Activated T-cell treated with anti-CD3 and anti-CD28 coated beads for 4 hours (primary cell): ENCODE measurements at places on chromosomes 11 and 22.

DNA sequence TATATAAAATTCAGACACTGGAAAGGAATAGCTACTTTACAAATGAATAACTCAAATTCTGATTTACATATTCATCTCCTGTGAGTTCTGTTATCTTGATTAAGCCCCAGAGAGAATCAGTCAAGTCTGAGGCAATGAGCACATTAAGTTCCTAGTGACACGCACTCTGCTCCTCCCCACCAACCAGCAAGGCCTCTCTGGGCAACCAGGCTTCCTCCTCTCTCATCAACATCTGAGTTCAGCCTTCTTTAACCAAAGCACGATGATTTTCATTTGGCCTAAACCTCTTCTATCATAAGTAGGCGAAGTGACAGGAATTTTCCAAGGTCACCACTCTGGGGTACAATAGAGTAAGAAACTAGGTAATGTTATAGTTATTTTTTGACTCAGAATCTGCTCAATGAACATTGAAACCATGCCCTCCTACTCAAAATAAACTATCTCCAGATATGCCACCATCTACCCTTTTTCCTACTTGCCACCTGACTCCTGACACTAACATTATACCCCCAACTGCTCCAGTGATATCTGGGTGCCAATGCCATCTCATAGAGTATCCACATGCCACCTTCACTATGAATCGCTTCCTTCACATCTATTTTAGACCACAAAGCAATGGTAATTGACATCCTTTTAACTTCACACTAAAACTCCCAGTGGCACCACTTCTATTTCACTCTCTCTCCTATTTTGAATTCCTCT lies 114.8 kb downstream of the FAM76B start:
- DNase-seq: no peak

- no peak for DNase-seq
Measured at GRCh38 chr22:38843657-38844314, at the start of gene NPTXR. NPTXR (minus strand) TSS chr22:38844028.

GRCh38 chr11:131904756-131905155 lies 534.3 kb downstream of the NTM start:
- DNase-seq: no peak

DNA sequence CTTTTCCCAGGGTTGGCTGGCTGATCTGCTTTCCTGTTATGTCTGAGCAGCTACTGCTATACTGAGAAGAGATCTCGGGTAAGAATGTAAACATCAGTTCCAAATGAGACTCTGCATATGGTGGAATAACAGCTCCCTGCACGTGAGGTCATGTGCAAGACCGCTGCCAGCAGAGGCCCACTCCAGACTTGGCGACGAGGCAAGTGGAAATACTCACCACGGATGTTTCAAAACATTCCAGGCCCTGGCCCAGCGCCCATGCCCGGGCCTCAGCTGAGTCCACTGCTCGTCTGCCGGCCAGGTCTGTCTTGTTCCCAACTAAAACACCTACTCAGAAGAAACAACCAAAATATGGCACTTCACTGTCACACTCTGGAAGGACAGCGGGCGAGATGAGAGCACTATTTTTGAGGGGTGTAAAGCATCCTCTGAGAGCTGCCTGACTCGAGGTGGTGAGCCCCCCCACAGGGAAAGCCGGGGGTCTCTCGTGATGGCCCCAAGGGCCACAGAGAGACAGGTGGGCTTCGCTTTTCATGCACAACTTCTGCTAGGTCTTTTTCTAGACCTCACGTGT lies 13.1 kb downstream of the IFT27 start:
- DNase-seq: no peak
